DMS53 (cell line): ENCODE measurements at places on chromosomes 11 and 22.
A peak's percentile ranks its signal among the peaks of the same experiment; 100 is the strongest.

DNA sequence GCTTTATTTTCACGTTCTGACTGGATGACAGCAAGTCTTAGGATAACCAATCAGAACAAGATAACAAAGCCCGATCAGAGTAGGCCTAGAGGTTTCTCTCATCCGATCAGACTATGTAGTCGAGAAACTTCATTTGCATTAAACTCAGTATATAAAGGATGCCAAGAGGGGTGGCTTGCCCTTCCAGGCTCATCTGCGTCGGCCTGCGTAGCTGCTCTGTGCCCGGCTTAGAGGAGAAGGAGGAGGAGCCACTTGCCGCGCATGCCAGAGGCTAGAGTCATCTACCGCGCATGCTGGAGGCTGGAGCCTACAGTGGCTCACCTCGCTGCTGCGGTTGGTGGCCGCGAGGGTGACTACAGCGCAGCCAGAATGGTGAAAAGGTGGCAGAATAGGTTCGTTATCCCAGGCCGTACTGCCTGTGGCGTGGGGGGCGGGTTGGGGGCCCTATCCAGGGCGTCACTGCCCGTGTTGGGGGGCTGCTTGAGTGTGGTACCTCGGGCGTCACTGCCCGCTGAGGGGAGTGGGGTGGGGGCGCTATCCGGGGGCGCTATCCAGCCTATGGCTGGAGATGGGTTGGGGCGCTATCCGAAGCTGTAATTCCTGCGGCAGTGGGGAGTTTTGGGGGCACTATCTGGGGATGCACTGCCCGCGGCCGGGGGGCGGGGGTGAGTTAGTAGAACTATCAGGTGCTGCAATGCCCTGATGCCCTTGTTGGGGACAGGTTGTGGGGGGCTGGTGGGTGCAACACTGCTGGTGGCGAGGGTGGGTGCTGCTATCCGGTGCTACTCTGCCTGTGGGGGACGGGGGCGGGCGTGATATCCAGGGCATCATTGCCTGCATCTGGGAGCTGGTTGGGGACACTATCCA lies at the start of gene RFPL2:
RFPL2 (minus strand) TSS at position 218 of the 867 bp plus-strand sequence. CDS start 2,622 bp downstream, outside the sequence.
- peak; percentile 89 for DNase-seq

- DNase-seq = no peak
These were observed 13.1 kb upstream of the HIKESHI start for GRCh38 chr11:86288776-86289507.

DNA sequence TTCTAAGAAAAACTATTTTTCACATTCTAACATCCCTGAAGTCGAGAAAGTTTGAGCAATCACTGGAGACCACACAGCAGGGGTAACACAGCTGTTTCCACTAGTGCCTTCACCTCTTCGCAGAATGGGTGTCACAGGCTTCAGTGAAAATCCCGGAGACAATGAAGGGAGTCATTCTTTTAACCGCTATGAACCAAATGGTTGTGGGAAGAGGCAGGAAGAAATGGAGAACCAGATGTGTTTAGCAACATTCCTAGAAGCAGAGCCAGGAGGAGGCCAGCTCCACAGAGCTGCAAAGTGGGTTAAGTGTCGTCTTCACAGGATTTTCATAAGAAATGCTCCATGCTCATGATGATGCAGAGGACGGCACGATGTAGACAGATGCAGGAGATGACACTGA lies 221.1 kb downstream of the LARGE1 start:
- no peak for DNase-seq

- peak; percentile 62 for DNase-seq
These were observed 684 bp upstream of the NFRKB start for GRCh38 chr11:129896062-129896461.

- DNase-seq = no peak
These were observed 19.5 kb upstream of the SLC22A12 start for GRCh38 chr11:64571410-64572091.

- no peak for DNase-seq
These were observed 72.1 kb downstream of the RNF169 start for GRCh38 chr11:74820763-74821162.

- no peak for DNase-seq
These were observed 19.6 kb downstream of the RTN4R start for GRCh38 chr22:20248461-20248978.

DNA sequence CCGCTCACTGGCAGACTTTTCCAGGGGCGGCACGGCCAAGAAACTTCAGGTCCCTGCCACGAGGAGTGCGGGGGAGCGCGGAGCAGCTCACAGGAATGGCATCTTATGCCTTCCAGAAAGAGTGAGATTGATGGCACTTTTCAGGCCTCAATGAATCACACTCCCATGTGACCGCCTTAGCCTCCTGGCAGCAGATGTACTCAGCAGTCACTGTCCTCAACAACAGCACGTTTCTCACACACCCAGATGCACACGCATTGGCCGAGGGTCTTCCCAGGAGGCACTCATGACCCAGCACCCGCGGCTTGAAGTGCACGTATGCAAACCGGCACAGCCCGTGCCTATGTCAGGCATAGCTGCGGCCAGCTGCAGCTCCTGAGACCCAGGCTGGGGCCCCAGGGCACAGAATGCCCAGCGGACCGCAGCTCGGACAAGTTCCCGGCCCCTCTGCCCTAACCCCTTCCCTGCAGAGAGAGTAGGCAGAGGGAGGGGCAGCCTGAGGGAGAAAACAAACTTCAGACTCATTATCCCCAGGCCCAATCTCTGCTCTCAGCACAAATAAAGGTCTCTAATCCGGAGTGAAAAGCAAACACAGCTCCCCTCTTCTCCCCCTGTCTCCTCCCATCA lies 48.3 kb downstream of the RPUSD4 start:
- no peak for DNase-seq

- DNase-seq = no peak
These were observed 2.2 kb downstream of the C11orf24 start for GRCh38 chr11:68269414-68270081.

GRCh38 chr22:27825174-27825573 lies 23.6 kb upstream of the MN1 start:
- no peak for DNase-seq

GRCh38 chr11:112613051-112613972 lies 347.9 kb upstream of the NCAM1 start:
- DNase-seq = peak; percentile 79

- no peak for DNase-seq
These were observed 16.1 kb downstream of the TUB start for GRCh38 chr11:8097062-8097461.

GRCh38 chr11:18730020-18730419 lies 4.0 kb upstream of the IGSF22 start:
- DNase-seq = no peak

DNA sequence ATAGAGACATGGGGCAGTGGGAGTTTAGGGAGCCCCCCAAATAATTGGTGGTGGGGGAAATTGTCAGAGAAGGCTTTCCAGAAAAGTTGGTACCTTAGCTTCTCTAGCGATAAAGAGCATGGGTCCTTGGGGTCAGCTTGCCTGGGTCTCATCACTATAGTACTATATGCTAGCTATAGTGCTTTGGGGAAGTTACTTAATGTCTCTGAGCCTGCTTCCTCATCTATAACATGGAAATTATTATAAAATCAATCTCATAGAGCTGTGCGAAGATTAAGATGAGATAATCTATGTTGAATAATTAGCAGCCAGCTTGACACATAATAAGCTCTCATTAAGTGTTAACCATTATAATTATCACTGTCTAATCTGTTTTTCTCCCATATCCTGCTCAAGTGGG lies 41.2 kb downstream of the STIM1 start:
- DNase-seq = no peak

GRCh38 chr11:62373464-62374119 lies 36.3 kb downstream of the ASRGL1 start:
- DNase-seq = no peak
